ENCODE measurements at places on chromosomes 16 and 17. TPM values are rescaled to one million over a fixed set of nuclear protein-coding genes. Genes with fewer than 3 reads are reported as not detected.

OR1A1 gene
- total RNA-seq = not detected

ELMO3 gene
- total RNA-seq = not detected

MYH2 gene
- 0.37 TPM for total RNA-seq

ZPBP2 gene
- not detected for total RNA-seq

TMEM100 gene
- 0.59 TPM for total RNA-seq

DNA sequence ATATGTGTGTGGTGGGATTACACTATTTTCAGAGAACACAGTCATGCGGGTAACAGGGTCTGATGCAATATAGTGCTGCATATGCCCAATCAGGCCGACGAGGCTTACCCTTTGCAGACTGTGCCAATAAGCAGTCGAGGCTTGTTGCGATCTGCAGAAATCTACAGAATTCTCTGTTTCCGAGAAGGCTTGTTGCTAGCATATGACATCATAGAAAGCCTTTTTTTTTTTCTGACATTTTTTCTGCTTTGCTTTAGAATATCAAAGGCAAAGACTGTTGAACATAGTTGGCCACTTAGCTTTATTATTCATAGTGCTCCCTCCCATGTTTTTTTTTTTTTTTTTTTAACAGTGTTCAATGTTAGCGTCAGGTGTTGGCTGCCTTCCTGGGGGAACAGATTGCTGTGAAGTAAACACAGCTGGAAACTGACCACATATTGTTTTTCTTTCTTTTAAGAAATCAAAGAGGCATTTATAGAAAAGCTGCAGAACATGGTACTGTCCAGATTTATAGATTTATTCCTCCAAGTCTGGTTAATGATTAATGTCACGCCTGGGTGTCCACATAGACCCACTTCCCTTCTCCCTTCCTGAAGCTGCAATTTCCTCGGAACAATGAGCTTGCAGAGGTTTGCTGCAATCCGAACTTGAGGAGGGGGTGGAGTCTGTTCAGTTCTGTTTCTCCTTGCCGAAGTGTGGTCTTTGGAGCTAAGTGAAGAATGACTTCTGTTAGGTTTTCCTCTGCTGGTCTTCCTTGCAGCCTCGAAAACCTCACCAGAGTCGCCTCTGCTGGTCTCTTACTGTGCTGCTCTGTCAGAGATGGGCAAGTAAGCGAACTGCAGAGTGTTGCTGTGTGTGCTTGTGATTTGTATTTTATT, 87.3 kb downstream of the MAP2K6 start:
- H3K4me1 ChIP-seq = peaks cover 54% of the 10 kb centered on the region
- H3K27me3 ChIP-seq = no peaks in the 10 kb centered on the region
- H3K27ac ChIP-seq = no peak overlapping the region
- no peak overlapping the region for H3K4me3 ChIP-seq
- no peaks in the 10 kb centered on the region for H3K36me3 ChIP-seq

DNA sequence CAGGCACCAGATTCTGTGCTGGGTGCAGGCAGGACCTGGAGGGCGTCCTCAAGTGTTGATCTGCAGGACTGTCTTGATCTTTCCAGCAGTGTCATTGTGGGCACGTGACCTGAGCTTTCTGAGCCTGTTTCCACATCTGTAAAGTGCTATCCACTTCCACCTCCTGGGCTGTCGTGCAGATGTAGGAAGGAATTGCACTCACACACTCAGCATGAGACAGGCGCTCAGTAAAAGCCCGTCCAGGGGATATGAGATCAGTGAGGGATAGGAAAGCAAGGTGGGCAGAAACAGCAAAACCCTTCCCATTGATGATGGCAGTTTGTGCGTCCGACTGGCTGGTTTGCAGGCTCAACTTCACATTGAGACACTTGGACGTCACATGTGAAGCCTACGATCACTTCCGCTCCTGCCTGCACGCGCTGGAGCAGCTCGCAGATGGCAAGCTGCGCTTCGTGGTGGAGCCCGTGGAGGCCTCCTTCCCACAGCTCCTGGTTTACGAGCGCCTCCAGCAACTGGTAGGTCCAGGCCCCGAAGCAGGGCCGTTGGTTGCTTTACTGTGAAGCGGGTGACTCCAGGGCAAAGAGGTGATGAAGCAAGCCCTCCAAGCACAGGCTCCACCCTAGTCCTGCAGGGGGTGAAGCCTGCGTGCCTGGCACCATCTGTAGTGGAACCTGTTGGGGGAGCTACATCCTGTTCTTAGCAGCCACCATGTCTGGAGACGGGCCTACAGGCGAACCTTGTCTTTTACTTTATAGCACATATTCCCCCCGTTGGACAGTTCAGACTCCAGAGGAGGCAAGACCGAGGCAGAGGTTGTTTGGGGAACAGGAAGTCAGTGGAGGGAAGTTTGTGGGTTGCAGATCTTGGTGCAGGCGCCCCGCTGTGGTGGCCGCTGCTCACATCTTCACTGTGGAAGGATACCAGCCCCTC, 23.0 kb downstream of the METTL22 start:
- H3K4me1 ChIP-seq = no peaks in the 10 kb centered on the region
- H3K27me3 ChIP-seq = no peaks in the 10 kb centered on the region
- DNase-seq = no peak
- H3K27ac ChIP-seq = no peak overlapping the region

DNA sequence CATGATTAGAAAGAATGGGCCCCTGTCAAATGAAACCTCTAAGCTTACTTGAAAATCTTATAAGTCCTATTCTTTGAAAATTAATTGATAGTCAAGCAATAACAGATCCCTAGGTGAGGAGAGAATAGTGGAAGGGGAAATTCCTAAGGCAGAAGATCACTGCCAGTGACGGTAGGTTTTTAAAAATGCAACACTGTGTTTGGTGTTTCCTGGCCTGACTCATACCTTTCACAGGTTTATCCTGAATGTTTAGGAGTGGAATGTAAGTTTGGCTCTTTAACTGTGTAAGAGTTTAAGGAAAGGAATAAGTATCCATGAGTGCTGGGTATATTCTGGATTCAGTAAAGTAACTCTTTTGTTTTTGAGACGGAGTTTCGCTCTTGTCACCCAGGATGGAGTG, 23.8 kb downstream of the HAPSTR1 start:
- no peak overlapping the region for H3K27ac ChIP-seq
- no peak for DNase-seq
- H3K27me3 ChIP-seq = no peaks in the 10 kb centered on the region
- H3K36me3 ChIP-seq = peaks cover 3% of the 10 kb centered on the region

DNA sequence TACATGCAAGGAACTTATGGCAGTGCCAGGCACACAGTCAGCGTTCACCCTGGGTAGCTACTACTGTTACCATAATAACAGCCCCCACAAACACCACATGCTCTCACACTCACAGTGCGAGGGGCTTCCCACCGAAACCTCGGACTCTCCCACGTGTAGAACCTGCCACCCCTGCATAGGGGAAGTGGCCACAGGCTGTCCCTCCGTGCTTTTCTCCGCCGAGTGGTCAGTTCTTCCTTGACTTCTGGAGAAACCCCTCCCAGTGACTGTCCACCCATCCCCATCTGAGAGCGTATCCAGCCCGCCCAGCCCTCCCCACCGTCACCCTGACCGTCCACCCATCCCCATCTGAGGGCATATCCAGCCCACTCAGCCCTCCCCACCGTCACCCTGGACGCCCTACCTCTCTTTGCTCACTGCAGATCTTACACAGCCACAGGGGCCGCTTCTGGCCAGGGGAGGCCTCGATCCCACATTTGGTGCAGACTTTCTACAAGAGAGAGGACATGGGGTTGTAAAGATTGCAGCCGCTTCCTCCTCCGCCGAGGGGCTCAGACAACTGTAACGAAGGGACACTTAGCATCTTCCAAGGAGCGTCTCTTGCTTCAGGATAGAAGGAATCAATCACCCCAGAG, 71.1 kb downstream of the RPH3AL start:
- H3K27me3 ChIP-seq = no peaks in the 10 kb centered on the region
- no peak overlapping the region for H3K27ac ChIP-seq
- no peaks in the 10 kb centered on the region for H3K36me3 ChIP-seq
- no peak overlapping the region for H3K4me3 ChIP-seq
- no peak for DNase-seq
- no peaks in the 10 kb centered on the region for H3K4me1 ChIP-seq

GRCh38 chr17:74742153-74742515, 5.1 kb downstream of the RAB37 start:
- peaks cover 32% of the 10 kb centered on the region for H3K4me1 ChIP-seq
- peaks cover 18% of the 10 kb centered on the region for H3K27me3 ChIP-seq
- H3K36me3 ChIP-seq = no peaks in the 10 kb centered on the region

DNA sequence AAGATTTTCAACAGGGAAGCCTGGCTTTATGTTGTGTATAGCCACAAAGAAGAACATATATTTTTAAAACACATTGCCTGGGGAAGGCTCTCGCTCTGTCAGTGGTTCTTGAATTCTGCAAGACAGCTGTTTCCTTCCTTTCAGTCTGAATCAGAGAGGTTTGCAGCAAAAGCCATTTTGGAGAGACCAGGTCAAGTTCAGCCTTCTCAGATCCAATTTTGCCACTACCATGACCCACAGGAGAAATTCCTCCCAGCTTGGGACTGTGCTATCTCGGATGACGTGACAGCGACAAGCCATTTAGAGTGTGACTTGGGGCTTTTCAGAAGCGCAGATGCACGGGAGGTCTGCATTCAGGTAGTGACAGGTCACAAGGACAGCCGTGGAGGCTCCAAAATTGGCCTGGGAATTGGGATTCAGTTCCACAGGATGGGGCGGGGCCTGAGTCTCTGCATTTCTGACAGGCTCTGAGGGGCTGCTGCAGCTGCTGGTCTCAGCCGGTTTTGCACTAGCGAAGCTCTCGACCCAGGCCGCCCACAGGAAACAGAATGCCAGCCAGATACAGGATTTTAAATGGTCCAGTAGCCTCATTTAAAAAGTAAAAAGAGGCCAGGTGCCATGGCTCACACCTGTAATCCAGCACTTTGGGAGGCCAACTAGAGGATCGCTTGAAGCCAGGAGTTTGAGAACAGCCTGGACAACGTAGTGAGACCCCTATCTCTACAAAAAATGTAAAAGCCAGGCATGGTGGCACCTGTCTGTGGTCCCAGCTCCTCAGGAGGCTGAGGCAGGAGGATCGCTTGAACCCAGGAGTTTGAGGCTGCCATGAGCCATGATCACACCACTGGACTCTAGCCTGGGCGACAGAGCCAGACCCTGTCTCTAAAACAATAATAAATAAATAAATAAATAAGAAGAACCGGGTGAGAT, 196.6 kb upstream of the CIBAR2 start:
- H3K27ac ChIP-seq = no peak overlapping the region
- no peaks in the 10 kb centered on the region for H3K36me3 ChIP-seq
- peaks cover 20% of the 10 kb centered on the region for H3K27me3 ChIP-seq
- H3K4me1 ChIP-seq = peaks cover 45% of the 10 kb centered on the region

DNA sequence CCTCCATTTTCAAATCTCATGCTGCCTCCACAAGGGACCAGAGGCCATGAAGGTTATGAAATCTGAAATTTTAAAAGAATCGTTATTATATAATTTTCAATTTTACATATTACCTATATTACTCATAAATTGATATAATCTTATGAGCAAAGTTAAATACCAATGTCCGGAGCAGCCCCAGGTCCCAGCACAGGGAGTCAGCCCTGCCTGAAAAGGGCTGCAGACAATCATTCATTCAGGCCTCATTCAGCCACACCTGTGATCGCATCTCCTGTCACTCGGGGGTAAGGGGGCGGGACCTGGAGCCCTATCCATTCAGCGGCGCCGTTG, 172.5 kb downstream of the AHSP start:
- peaks cover 5% of the 10 kb centered on the region for H3K4me1 ChIP-seq
- no peak overlapping the region for H3K27ac ChIP-seq

DNA sequence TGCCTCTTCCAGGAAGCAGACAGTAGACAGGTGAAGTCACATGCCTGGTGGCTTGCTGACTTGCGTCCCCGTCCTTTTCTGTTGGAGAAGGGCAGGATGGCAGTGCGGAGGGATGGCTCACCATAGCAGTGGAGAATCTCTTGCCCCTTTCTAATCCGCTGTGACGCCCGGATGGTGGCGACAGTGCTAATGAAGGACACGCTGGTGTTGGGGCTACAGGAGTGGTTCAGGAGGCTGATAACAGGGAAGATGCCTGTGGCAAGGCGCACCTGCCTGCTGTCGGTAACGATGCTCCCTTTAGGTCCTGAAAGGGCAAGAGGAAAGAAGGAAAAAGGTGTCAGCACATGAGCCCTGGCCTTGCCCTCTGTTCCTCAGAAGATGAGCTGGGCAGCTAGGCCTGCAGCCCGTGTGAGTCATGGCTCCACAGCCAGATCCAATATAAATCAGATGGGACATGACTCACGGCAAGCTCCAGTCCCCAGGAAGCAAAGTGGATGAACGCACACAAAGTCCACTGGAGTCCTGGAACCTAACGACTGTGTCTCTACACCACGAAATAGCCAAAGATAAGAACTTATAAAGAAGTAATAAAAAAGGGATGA, 25.5 kb downstream of the SERPINF1 start:
- no peak overlapping the region for H3K4me3 ChIP-seq
- no peaks in the 10 kb centered on the region for H3K27me3 ChIP-seq
- H3K4me1 ChIP-seq = no peaks in the 10 kb centered on the region
- H3K36me3 ChIP-seq = no peaks in the 10 kb centered on the region
- no peak for DNase-seq

GRCh38 chr16:11297492-11298142, 16.5 kb upstream of the PRM1 start:
- H3K27me3 ChIP-seq = no peaks in the 10 kb centered on the region
- H3K27ac ChIP-seq = no peak overlapping the region
- H3K4me3 ChIP-seq = no peak overlapping the region

DNA sequence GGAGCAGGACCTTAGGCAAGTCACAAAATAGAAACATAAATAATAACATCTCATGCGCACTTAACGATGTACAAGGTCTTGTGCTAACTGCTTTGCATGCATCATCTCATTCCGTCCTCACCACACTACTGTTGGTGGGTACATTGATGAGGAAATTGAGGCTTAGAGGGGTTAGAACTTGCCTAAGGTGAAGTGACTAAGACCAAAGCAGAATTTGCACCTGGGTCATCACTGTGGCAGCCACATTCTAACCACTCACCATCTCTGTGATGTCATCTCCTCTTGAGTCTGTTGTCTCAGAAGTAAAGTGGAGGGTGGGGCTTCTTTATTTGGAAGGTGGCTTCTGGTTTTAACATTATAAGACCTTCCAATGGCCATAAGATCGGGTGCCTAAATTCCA, 20.4 kb upstream of the TRIM25 start:
- H3K4me1 ChIP-seq = no peaks in the 10 kb centered on the region
- no peak overlapping the region for H3K27ac ChIP-seq
- no peak overlapping the region for H3K4me3 ChIP-seq
- DNase-seq = no peak
- peaks cover 12% of the 10 kb centered on the region for H3K36me3 ChIP-seq

- peaks cover 4% of the 10 kb centered on the region for H3K4me1 ChIP-seq
- no peak overlapping the region for H3K4me3 ChIP-seq
- no peak for DNase-seq
- H3K36me3 ChIP-seq = no peaks in the 10 kb centered on the region
These were observed 313.1 kb downstream of the MAF start for GRCh38 chr16:79287424-79287917.
